Tongue (tissue), 3 donors: ENCODE measurements at places on chromosomes 3 and 15.
A peak's percentile ranks its signal among the peaks of the same experiment; 100 is the strongest.

- DNase-seq = no peak
Observed at GRCh38 chr3:45965653-45966052, 22.4 kb downstream of the CXCR6 start.

DNA sequence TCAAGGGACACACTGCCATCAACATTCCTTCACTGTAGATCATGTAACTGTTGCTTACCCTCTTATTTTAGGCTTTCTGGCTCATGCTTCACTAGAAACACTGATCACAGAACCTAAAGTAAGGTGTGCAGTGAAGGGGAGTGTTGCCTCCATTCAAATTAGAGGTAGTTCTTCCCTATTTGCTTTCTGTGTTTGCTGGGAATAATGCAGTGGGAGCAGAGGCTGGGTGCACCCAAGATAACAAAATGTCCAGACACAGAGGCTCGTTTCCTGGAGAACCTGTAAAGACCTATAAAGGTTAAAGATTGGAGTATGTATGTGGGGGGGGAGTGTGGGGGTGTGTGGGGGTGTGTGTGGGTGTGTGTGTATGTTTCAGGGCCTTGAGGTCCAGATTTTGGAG, 2.1 kb upstream of the CLDN18 start:
- no peak for DNase-seq

- no peak for DNase-seq
Observed at GRCh38 chr3:169754711-169755110, 10.1 kb downstream of the TERC start.

- no peak for DNase-seq
Observed at GRCh38 chr3:45330510-45331295, 57.7 kb upstream of the LARS2 start.

- DNase-seq = no peak
Observed at GRCh38 chr15:98953000-98953787, 54.4 kb downstream of the PGPEP1L start.

DNA sequence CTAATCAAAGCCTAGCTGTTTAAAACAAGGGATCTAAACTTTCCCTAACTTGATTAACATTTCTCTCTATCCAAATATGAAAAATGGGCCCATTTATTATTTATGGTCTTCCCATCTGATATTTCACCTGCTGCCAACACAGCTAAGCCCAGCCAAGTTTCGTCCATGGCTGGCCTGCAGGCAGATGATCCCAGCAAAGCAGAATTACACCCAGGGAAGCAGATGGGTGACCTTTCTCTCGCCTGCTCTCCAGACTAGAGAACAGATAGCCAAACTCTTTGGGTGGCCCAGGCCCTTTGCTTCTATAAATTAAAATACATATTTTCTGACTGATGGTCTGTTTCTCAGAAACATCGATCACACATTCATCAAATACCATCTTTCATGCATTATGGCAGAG, 1038.8 kb downstream of the AGBL1 start:
- DNase-seq = peak; percentile 53

- DNase-seq = no peak
Observed at GRCh38 chr3:54349691-54350090, 227.3 kb downstream of the CACNA2D3 start.

DNA sequence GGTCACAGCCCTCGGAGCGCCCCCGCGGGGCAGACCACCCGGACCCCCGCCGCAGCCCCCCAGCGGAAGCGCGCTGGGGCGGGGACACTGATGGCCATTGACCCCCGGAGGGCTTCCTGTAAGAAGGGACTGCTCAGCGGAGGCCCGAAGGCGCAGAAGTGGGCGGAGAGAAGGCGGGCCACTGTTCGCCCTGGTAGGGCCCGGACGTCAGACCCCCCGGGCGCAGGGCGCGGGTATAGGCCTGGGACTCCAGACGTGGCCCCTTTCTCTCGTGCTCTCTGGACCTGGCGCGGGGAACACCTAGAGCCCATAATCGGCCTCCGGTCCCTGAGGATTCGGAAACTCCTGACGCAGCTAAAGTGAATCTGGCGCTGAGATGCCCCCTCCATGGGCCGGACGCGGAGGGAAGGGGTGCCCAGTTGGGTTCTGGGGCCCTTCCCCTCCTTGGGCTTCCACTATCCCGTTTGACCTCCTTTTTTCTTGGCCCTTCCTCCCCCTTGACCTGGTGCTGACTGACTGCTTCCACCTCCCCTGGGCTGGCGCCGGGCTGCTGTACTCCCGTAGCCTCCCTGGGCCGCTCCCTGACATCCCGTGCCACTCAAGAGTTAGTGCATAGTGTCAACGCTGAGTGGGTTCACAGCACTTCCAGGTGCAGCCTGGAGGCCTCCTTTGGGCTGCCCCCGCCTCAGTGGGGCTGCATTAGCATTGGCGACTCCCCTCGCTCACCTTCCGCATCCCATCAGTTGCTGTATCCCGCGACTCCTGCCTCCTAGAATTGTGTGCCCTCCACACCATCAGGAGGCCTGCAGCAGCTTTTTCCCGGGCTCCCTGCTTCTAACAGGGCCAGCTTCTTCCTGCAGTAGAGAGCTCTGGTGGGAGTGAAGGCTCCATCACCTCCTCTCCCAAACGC, 694 bp downstream of the ABTB1 start:
- DNase-seq = peak; percentile 43

DNA sequence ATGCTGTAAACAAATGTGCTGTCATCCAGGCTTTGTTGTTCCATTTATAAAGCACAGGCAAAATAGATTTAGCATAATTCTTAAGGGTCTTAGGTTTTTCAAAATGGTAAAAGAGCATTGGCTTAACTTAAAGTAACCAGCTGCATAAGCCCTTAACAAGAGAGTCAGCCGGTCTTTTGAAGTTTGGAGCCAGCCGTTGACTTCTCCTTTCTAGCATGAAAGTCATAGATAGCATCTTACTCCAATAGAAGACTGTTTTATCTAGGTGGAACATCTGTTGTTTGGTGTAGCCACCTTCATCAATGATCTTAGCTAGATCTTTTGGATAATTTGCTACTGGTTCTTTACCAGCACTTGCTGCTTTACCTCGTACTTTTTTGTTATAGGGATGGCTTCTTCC, 297.5 kb upstream of the DCBLD2 start:
- DNase-seq = no peak

GRCh38 chr3:78888635-78889034, 879.2 kb downstream of the ROBO1 start:
- no peak for DNase-seq

DNA sequence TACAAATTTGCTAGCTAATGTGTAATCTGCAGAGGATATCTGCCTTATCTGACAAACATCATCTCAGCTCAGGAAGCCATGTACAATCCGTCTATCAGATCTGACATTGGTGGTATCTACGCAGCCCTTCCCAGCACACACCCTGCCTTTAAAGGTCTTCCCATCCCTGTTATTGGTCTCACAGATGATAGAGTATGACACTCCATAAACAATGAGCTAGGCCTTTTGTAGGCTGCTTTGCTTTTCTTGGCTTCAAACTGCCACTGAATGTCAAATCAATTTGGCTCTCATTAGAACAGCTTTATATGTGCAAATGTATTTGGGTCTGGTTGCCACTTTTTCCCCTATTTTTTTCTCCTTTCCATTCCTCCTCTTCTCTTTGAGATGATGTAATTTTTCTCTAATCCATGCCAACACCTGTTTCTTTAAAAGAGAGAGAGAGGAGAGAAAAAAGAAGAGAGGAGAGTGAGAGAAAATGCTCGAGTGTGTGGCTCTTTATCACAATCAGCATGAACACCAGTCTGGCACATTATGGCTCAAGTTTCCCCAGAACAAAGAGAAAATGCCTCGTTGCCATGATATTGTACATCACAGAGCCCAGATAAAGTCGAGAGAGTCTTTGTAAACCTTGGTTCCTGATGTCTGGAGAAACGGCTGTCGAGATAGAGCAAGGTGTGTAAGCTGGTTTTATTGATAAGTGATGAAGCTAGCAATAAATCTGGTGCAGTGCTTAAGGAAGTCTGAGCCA, 80.8 kb upstream of the DPH6 start:
- DNase-seq = no peak

DNA sequence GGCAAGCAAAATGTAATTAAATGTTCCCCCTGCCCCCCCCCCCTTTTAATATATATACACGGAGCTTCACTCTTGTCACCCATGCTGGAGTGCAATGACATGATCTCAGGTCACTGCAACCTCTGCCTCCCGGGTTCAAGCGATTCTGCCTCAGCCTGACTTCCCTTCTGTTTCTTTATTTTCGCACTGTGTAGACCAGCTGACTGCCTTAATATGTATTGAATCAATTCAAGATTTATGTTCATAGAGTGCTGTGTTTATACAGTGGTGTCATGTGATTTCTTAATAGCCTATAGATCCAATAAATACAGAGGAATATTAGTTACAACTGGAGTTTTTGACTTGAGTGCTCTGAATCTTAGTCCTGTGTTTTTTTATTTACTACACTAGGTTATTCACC, 39.0 kb downstream of the SLC25A36 start:
- no peak for DNase-seq

GRCh38 chr3:174440253-174440701, 418.9 kb upstream of the NAALADL2 start:
- DNase-seq = no peak

- peak; percentile 53 for DNase-seq
Observed at GRCh38 chr3:72738752-72739530, 109.3 kb downstream of the SHQ1 start.

- DNase-seq = no peak
Observed at GRCh38 chr15:48555241-48555881, 90.1 kb downstream of the FBN1 start.

GRCh38 chr3:56484122-56484521, 15.9 kb upstream of the ERC2 start:
- peak; percentile 26 for DNase-seq
